GM12892 (cell line): ENCODE measurements at places on chromosomes 7 and 10.

DNA sequence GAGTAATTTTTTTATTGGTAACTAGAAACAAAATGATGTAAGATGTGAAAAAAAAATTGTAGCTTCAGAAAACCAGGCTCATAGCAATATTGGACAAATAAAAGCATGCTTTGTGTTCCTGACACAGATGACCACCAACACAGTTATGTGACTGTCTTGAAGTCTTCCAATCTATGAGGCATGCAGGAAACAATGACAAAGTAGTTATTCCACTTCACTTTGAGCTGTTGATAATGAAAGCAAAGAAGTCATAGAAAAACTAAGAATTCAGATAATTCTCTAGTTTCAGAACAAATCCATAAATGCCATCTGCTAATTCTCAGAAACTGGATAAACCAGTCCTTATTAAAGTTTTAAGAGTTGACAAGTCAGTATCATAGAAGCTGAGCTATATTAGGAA is 378.4 kb upstream of the SEMA3D start:
- no peak for DNase-seq

- DNase-seq: no peak
Observed at GRCh38 chr10:2836921-2837662, 230.3 kb upstream of the PFKP start.

GRCh38 chr10:895324-895723 is 36.2 kb downstream of the LARP4B start:
- DNase-seq: no peak

DNA sequence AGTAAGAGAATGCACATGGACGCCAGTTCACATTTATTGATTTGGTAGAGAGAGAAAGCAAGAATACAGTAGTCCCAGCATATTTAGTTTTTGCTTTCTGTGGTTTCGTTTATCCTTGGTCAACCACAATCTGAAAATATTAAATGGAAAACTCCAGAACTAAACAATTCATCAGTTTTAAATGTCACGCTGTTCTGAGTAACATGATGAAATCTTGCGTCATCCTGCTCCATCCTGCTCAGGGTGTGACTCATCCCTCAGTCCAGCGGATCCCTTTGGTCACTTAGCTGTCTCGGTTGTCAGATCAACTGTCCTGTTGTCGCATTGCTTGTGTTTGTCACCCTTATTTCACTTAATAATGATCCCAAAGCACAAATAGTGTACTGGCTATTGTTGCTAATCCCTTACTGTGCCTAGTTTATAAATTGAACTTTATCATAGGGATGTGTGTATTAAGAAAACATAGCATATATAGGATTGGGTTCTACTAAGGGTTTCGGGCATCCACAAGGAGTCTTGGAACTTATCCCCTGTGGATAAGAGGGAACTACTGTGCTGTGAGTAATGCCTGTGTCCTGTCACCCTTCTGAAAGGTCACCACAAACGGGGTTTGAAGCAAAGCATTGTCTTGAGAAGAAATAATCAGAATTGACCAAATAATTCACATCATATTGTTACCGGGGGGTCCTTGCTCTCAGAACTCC is 73.6 kb downstream of the OTUD1 start:
- no peak for DNase-seq

- DNase-seq: no peak
Observed at GRCh38 chr10:120177330-120177729, 279.7 kb upstream of the PLPP4 start.

- DNase-seq: no peak
Observed at GRCh38 chr7:94062372-94062771, 58.2 kb upstream of the BET1 start.

GRCh38 chr10:8182806-8183205 is 128.3 kb downstream of the GATA3 start:
- no peak for DNase-seq

DNA sequence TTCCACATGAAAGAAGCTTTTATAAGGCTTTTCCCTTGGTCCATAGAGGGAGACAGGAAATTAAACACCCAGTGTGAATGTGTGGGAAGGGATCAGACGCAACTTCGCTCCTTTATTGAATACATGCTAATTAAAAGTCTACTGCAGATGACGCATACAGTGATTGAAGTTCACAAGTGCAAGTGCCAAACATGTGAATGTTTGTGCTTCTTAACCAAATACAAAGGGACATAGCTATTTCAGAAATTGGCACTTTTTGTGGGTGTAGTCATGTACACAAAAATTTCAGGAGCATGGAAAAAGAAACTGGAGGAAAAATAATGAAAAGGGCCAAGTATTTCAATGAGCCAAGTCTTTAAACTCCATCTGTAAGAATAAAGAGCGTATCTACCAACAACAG is 283.7 kb downstream of the SKAP2 start:
- no peak for DNase-seq

DNA sequence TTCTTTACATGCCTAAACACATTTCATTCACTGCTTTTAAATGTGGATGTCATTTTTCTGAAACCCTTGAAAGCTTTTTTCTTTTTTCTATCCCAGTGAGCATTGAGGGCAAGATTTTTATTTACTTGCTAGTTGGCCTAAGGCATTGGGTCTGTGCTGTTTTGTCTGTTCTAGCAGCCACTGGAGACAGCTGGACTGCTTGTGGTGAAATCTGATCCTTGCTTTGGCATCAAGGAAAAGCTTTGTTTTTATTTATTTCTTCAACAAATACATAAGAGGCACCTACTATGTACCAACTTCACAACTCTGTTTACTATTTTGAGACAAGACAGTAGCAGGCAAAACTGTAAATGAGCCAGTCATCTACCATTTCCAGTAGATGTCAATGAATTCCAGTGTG is 28.4 kb upstream of the PDLIM1 start:
- DNase-seq: no peak

- DNase-seq: no peak
Observed at GRCh38 chr7:11430841-11431240, 401.2 kb downstream of the THSD7A start.

DNA sequence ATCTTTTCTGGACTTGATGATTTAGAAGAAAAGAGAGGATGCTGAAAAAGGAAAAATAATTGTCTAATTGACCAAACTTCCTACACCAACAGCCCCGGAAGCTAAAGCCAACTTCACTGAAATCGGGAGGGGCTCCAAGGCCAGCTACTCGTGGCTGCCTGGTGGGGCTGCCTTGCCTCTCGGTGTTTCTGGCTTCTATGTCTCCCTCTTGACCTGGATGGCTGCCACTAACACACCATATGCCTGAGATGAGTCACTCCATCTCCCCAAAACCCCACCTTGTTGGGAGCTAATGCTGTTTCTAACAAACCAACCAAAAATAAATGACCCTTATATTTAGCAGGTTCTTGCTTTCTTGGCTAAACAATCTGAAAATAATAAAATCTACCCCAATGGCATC is 87.6 kb upstream of the AFAP1L2 start:
- no peak for DNase-seq
